ENCODE measurements at places on chromosomes 11 and 22.

DNA sequence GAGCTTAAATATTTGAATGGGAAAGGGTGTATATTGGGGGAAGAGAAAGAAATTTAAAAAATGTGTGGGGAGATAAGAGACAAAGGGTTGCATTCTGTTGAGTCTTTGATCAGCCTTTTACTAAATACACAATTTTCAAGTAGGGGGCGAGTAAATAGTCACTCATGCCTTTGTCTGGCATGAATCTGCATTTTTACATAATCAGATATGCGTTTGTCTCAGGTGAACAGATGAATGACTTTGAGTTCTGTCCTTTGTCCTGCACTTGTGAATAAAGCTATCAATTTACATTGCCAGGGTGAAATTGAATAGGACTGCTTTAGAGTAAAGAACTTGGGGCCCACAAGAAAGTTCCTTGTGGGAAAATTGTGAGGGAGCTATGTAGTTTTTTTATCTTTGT lies 523.6 kb upstream of the LUZP2 start:
- DNase-seq = no peak

DNA sequence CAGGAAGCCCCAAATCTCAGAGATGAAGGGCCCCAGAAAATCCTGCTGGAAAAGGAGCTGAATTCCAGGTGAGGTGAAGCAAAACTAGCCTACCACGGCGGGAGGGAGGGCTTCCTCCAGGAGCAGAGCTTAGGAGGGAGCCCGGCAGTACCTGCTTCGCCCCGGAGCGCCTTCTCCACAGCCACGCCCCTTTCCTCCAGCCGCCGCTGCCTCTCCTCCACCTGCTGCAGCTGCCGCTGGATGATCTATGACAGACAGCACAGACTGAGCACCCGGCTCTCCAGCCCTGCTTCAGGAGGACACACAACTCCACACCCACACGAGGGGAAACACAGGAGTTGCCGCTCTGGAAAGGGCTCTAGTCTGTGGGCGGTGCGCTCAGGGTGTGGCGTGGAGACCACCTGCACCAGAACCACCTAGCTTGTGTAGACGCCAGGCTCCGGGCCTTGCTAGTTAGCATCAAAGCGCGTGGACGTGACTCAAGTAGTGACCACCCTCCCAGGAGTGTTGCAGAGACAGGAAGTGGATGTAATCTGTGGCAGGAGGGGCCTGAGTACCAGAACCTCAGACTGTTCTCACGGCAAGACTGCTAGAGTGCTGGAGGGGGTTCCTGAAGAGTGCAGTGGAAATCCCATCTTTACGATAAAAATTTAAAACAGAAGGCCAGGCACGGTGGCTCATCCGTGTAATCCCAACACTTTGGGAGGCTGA lies 34.6 kb upstream of the BID start:
- no peak for DNase-seq

GRCh38 chr22:19872779-19873137 lies 18.1 kb upstream of the GNB1L start:
- no peak for DNase-seq

GRCh38 chr11:67277231-67277961 lies 11.1 kb downstream of the GRK2 start:
- no peak for DNase-seq

GRCh38 chr11:12211331-12212065 lies 101.1 kb downstream of the MICAL2 start:
- no peak for DNase-seq

DNA sequence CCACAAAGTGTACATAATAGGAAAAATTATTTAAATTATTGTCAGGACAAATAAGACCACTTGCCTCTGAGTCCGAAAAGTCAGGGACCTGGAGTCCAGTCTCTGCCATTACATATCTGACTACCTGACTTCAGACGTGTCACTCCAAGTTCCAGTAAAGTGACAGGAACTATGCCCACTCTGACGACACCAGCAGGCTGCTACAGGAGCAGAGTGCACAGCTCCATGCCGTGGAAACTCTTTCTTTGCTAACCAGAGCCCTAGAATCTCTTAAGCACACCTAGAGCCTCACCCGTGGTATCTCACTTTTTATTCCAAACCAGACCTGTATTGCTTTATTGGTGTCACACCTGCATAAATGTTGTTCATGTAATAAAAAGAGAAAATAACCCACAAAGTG lies 93.7 kb downstream of the PLEKHA7 start:
- no peak for DNase-seq

DNA sequence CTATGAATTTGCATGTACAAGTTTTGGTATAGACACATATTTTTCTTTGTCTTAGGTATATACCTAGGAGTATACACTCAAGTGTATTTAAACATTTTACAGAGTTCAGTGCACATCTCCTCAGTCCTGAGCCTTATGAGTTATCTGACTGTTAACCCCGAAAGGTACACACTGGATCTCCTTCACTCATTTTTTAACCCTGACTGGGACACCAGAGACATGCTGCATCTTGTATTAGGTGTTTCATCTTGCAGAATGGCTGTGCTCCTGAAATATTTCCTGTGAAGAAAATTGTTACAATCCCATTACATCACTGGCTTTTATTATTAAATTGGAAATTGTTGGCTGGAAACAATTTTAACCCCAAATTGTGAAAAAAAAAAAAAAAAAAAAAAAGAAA lies 15.3 kb downstream of the PARVA start:
- DNase-seq = no peak

DNA sequence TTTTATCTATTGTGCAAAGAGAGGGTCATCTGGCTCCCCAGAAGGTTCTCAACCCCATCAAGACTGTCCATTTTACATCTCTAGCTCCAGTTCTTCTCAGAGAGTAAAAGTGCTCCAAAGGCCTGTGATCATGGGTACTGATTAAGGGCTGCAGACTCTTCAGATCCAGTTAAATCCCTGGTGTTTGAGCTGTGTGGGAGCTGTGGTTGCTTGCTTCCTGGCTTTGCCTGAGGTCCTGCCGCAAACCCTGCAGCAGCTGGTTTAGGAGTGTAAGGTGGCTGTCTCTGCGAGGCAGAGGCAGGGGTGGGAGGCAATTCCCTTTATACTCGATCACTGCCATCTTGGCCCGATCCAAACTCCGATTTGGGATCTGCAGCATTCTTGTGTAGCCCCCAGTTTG lies 1.2 kb downstream of the MRPL17 start:
- DNase-seq = no peak

- DNase-seq = no peak
These were observed 117.0 kb downstream of the MPPED1 start for GRCh38 chr22:43528601-43529360.

DNA sequence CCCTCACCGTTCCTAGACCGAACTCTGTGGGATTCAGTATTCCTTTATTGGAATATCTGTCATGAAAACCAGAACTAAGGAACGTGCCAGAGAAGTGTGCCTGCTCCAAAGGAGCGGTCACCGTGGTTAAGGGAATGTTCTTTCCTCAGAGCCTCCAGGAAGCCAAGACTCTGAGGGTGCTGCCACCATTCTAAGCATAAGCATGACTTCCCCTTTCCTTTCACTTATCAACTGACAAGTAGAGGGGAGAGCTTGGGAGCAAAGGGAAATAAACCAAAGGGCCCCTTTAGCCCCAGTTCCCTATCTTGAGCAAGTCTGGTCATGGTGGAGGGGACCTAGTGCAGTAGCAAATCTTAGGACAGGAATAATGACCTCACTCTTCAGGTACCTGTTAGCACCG lies 26.8 kb downstream of the CTR9 start:
- DNase-seq = no peak

GRCh38 chr22:49970528-49971231 lies 10.1 kb downstream of the PIM3 start:
- peak; percentile 92 for DNase-seq

- no peak for DNase-seq
These were observed 45.8 kb downstream of the PPFIBP2 start for GRCh38 chr11:7559398-7560283.

DNA sequence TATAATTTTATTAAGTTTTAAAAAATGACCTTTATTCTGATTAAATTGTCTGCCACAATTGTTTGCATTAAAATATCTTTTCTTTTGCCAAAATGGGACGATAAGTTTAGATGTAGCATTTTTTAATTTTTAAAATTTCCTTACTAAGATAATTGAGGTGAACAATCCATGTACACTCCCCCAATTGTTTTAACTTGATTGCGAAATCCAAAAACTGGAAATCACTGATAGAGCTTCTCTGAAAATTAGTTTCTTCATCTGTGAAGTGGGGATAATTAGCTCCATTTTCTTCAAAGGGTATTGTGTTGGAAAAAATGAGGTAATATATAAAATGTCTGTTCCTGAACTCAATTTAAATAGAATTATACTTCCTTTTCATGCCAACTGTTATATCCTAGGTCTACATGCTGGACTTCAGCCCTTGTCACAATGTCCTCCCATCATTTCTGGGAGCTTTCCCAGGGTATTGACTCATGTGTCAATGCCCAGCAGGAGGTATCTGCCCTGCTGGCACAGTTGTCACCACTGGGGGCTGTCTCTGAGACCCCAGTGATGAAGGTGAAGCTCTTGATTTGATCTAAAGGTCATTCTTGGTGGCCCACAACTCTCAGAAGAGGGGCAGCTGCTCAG lies 28.7 kb upstream of the NAV2 start:
- DNase-seq = no peak

DNA sequence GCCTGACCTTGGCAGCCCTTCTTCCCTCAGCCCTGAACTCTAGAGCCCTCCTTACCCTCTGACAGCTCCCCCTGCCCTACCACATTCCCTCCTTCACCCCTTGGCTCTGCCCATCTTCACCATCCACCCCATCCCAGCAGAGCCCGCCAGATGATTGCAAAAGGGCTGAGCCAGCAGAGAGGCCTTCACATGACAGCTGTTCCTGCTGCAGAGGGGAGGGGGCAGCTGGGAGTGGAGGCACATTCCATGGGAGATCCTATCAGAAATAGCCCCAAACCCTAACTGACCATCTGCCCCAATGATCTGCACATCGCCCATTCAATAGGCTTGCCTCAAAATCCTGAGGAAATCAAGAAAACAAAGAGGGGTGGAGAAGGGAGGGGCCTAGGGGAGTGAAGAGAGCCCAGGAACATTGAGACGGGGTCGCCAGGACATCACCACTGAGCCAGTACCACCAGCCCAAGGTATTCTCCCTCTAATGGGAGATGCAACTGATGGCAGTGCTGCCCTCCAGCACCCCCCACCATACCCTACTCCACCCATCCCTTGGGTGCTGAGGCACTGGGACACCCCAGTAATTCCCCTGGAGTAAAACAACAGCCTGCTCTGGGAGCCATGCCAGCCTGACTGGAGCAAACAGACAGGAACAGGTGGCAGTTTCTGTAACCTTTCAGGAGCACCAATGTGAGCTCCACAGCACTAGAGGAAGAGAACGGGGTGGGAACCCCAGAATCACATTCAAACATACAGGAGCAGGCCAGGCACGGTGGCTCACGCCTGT lies 8.0 kb upstream of the AHNAK start:
- DNase-seq = no peak

- DNase-seq = no peak
These were observed 77.6 kb downstream of the ENTHD1 start for GRCh38 chr22:39815932-39816331.

GRCh38 chr11:11841116-11841722 lies 553 bp upstream of the USP47 start:
- DNase-seq = peak; percentile 69

DNA sequence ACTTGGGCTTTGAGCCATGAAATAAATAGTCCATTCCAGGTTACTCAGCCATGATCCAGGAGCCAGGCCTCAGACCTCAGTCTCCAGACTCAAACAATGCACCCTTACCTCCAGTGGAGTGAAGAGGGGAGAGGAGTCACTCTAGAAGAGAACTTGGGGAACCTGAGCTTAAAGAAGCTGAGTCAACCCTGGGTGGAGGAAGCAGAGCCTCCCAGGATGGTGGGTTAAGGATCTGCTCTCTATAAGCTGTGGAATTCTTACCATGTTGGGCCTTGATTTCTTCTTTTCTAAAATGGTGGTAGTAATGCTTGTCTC lies 113.2 kb downstream of the NECTIN1 start:
- no peak for DNase-seq

- no peak for DNase-seq
These were observed 163.3 kb upstream of the RASSF10 start for GRCh38 chr11:12845739-12846358.

- DNase-seq = no peak
These were observed 52.0 kb downstream of the CBL start for GRCh38 chr11:119258180-119258579.

DNA sequence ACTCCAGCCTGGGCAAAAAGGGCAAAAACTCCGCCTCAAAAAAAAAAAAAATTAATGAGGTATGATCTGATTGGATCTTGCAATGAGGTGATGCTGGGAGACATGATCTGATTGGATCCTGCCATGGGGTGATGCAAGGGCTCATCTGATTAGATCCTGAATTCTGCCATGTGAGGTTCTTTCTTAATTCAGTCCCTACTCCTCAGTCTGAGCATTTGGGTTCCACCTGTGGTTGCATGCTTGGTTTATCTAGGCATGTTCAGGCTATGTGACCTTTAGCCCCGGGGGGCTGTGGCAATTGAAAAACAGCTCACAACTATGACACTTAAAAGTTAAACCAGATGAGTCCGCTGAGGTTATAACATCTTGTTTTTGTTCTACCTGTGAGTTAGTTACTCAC lies 4.8 kb upstream of the TRIM6 start:
- no peak for DNase-seq

DNA sequence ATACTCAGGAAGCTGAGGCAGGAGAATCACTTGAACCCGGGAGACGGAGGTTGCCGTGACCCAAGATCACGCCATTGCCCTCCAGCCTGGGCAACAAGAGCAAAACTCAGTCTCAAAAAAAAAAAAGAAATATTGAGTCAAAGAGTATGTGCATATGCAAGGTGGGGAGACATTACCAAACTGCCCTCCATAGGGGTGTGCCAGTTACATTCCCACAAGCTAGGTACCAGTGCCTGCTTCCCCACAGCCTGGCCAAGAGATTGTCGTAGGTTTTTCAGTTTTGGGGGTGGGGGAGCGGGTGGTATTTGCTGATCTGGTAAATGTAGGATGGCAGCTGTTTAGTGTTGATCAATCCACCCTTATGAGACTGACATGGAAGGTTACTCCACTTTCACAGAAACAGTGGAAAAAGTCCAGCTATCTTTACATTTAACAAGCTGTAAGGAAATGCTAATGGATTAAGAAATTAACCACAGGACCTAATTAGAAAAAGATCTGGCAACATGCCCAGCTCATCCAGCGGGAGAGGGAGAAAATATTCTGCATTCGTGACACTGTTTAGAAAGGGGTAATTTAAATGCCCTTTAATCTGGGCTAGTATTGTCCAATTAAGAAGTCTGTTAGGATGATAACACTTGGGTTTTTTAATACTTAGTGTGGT lies 89.4 kb downstream of the PACS1 start:
- DNase-seq = peak; percentile 28

DNA sequence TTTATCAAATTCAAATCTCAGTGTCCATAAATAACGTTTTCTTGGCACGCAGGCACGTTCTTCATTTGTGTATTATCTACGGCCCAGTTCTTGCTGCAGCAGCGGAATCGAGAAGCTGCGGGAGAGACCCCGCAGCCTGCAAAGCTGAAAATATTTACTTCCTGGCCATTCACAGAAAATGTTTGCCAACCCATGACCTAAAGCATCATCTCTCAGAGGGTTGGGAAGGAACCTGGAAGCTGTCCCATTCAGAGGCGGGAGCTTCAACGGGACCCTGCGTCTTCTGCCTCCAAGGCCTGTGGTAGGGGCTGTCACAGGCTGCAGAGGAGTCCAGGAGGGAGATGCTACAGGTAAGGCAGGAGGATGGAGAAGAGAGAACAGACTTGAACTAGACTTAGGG lies 319.2 kb downstream of the MN1 start:
- no peak for DNase-seq

- DNase-seq = no peak
These were observed 26.6 kb downstream of the ELFN2 start for GRCh38 chr22:37400719-37401118.

GRCh38 chr11:121282386-121282785 lies 10.2 kb upstream of the SC5D start:
- no peak for DNase-seq

All from cerebellar cortex (tissue), 1 donor.